ENCODE measurements at places on chromosomes 6 and 20.

GRCh38 chr20:6764619-6765018 lies 2.9 kb upstream of the BMP2 start:
- DNase-seq: no peak

GRCh38 chr20:59825944-59826759 lies 107.3 kb downstream of the SYCP2 start:
- DNase-seq: no peak

DNA sequence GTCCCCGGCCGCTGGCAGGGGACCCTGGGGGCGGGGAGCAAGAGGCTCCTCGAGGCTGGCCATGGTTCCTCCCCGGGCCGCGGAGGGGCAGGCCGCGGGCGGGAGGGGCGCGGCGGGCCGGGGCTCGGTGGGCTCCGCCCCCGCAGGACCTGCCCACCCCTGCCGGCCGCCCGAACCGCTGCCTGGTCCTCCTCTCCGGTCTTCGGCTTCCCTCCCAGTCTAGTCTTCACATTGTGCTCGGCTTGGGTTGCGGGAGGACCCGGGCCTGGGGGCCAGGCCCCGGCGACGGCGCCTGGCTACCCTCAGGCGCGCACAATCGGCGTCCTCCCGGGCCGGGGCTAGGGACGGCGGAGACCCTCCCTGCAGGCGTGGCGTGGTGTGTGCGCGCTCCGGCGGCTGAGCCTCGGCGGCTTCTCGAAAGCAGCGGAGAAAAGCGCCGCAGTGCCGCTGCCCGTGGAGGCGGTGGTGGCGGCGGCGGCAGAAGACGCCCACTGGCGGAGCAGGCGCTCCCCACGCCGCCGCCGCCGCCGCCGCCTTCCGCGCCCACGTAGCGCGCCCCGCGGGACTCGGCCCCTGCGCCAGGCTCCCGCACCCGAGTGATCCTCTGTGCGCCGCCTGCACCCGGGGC lies at the start of gene PDE10A:
PDE10A (minus strand) TSS at position 493 of the 628 bp plus-strand sequence; CDS start at position 63, 430 bp downstream.
- DNase-seq: peak; percentile 54

DNA sequence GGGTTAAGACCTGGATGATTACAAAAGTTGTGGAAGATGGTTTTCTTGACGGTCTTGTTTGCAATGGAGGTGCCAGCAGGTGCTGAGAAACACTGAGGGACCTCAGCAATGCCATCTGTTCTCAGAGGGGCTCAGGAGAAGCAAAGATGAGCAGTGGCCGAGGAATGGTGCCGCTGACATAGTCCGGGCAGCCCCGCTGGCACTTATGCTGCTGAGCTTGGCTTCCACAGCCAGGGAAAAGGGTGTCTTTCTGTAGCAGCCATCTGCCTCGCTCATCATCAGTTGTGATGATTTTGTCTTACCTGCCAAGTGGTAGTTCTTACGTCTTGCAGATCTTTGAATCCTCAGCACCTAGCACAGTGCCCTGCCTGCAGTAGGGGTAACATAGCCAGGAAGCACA lies 55.7 kb downstream of the PPP1R14C start:
- DNase-seq: no peak

DNA sequence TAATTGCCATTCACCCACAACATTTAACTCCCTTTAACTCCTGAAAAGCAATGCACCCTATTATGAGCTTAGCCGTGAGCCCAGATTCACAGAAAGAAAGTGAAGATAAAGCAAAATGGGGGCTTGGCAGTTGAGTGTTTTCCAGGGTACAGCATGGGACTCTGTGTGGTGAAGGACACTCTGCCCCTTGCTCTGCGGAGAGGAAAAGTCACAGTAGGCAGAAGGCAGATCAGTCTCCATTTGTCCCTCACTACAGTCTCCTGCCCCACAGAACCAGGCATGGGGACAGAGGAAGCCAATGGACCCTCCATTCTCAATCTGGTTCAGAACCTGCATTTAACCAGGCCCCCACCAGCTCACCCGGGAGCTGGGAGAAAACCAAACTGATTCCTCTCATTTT lies 30.8 kb upstream of the SH3BGRL2 start:
- no peak for DNase-seq

DNA sequence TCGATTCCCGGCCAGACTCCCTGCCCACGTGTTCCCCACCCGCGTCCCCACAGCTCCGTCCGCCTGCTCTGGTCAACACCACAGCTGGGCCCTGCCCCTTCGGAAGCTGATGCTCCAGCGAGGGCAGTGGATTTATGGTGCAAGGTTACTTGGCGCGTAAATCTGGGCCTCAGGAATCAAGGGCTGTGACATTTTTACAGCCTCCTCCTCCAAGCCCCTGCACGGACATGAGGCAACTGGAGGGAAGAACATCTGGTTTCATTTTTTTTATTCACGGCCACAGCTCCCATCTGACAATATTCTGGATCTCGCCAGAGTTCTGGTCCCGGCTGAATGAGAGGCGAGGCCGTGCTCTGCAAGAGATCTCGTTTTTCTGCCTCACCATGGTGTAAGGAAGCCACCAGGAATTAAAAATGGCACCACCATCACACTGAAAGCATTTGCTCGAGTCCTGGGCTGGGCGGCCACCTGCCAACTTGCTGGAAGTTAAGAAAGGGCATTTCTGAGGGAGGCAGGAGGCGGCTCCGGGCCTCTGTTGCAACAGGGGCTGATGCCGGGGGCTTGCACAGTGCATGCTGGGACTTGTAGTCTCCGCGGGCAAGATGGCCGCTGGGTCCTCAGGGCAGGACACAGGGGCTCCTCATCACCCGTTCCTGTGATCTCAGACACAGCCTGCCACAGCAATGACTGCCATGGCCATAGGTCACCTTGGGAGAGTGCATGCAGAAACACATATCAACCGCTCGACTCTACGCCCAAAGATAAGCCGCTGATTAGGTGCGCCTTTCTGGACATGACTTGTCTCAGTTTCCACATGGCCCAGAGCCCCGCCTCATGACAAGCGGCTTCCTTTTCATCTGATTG lies 148.5 kb downstream of the LY86 start:
- DNase-seq: peak; percentile 93

GRCh38 chr6:91276315-91276714 lies 689.4 kb upstream of the MAP3K7 start:
- DNase-seq: no peak

- DNase-seq: no peak
These were observed 370.3 kb upstream of the OPRM1 start for GRCh38 chr6:153668758-153669157.

GRCh38 chr6:164911873-164912580 lies 397.4 kb downstream of the C6orf118 start:
- DNase-seq: no peak

- DNase-seq: peak; percentile 27
These were observed 4.6 kb upstream of the GJB7 start for GRCh38 chr6:87333591-87334181.

DNA sequence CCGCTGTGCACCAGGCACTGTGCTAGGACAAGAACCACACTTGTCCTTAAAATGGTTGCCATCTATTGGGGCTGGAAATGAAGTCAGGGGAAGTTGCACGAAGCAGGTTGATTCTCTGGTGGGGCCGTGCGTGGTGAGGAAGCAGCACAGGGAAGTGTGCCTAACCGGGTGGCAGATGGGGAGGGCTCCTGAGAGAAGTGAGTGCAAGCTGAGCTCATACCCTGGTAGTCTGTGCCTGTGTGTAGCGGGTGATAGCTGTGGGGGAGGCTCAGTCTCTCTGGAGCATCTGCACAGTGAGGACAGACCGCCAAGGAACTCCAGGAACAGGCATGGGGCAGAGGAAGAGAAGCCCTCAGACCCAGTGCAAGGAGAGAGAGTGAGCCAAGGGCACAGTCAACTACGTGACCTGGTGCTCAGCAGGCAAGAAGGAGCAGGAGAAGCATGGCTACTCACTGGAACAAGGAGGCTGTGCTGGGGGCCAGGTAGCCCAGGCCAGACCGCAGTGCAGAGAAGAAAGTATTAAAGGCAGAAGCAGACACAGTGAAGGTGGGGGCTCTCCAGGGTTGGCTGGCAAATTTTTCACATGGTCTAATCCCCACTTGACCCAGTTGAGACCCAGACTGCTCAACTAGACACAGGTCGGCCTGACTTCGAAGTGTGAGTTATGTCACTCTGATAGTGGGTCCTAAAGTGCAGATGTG lies 155.0 kb downstream of the CDH26 start:
- DNase-seq: no peak

DNA sequence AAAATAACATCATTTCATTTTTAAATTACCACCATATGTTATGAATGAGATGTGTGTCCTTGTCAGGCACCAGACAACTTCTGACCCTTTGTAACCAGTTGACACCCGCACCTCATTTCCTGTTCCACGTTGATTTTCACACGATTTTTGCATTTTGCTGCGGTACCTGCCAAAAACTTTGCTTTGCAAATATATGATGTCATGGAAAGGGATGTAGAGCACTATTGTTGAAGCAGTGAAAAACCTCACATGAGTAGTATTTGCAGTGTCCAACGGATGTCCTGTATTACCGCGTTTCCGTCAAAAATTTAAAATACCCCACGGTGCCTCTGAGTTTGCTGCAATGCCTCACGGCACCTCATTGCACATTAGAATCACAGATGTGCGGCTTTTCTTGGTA lies 115.6 kb downstream of the MTHFD1L start:
- DNase-seq: no peak
